Stimulated activated CD8-positive, alpha-beta memory T cell treated with anti-CD3 and anti-CD28 coated beads, Interleukin-2, amount 100 ng/mL, for 1 hour (primary cell): ENCODE measurements at places on chromosomes 11 and 22.

GRCh38 chr11:133343951-133344350 lies 188.3 kb downstream of the OPCML start:
- DNase-seq, result no peak

- no peak for DNase-seq
Measured at GRCh38 chr11:116694815-116695590, 77.8 kb downstream of the BUD13 start.

DNA sequence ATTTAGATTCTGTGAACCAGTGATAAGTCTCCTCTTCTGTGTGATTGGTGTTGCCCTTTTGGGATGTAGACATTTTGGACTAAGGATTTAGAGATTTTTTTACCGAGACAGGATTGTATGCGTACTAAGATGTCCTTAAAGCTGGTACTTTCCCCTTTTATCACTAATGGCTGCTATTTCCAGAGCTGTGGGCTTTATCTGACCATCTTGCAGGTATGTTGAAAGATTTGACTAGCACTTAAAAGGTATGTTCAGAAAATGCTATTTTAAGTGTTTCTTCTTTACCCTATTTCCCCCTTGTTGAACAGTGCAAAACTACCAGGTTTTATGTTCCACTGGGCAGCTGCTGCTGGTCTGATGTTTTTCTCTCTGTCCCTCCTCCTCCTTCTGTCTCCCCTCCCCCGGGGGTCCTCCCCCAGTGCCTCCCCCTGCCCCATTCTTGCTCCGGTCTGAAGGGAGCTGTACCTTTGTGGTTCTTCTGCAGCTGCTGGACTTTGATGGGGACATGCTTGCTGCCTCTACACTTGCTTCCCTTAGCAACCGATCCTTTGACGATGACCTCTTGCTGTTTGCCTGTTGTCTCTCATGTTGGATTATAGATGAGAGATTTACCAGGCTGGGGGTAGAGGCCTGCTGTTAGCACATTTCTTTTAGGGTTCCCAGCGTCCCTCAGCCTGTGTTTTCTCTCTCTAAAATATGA lies 59.6 kb downstream of the ZNRF3 start:
- DNase-seq, result no peak

DNA sequence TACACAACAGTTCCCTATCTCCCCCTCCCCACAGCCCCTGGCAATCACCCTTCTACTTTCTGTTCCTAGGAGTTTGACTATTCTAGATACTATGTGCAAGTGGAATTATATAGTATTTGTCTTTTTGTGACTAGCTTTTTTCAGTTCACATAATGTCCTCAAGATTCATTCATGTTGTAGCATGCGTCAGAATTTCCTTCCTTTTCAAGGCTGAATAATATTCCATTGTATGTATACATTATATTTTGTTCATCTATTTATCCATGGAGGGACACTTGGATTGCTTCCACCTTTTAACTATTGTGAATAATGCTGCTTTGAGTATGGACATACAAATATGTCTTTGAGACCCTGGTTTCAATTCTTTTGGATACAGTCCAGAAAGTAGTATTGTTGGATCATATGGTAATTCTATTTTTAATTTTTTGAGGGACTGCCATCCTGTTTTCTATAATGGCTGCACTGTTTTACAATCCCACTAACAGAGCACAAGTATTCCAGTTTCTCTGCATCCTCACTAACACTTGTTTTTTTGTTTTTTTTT lies 128.8 kb downstream of the ARHGAP42 start:
- DNase-seq, result no peak

- no peak for DNase-seq
Measured at GRCh38 chr11:47705721-47706120, 9.4 kb downstream of the AGBL2 start.

GRCh38 chr11:68122936-68123539 lies 1.9 kb upstream of the CHKA start:
- no peak for DNase-seq

DNA sequence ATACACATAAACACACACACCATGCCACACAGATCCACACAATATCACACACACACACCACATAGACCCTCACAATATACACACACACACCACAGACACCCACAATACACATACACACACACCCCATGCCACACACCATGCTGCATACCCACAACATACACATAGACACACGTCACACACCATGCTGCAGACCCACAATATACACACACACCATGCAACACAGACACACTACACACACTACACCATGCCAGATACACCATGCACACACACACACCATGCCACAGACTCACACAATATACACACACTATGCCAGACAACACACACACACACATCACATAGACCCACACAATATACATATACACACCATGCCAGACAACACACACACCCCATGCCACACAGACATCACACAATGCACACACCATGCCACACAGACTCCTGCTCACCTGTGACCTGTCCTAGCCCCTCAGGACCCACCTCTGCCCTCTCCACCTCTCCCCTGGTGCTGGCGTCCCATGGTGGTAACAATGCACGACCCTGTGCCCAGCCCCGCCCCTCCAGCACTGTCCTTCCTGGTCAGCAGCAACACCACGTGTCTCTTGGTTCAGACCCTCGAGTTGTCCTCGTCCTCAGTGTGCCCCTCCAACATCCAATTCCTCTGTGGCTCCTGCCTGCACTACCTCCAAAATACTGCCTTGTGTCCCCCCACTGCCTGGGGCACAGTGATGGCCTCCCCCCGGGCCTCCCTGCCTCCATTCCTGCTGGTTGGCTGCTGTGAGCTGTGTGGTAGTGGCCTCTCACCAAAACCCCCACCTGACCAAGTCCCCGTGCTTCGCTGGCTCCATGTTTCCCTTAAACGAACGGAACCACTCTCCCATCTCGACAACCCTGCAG lies 23.7 kb upstream of the RFPL3 start:
- no peak for DNase-seq

GRCh38 chr22:21443735-21444421 lies 23.3 kb upstream of the TMEM191C start:
- DNase-seq, result no peak

DNA sequence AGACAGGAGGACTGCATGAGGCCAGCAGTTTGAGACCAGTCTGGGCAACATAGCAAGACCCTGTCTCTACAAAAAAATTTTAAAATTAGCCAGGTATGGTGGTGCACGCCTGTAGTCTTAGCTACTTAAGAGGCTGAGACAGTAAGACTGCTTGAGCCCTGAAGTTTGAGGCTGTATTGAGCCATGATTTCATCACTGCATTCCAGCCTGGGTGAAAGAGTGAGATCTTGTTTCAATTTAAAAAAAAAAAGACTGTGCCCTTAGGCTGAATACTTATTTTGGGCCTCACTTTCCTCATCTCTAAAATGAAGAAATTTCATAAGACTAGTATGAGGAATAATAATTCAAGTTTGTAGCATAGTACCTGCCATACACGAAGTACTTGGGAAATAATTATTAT lies 6.9 kb downstream of the AQP11 start:
- no peak for DNase-seq

- no peak for DNase-seq
Measured at GRCh38 chr11:125701018-125701610, 20.5 kb upstream of the ACRV1 start.

- no peak for DNase-seq
Measured at GRCh38 chr11:19345848-19346681, 105.3 kb upstream of the E2F8 start.

DNA sequence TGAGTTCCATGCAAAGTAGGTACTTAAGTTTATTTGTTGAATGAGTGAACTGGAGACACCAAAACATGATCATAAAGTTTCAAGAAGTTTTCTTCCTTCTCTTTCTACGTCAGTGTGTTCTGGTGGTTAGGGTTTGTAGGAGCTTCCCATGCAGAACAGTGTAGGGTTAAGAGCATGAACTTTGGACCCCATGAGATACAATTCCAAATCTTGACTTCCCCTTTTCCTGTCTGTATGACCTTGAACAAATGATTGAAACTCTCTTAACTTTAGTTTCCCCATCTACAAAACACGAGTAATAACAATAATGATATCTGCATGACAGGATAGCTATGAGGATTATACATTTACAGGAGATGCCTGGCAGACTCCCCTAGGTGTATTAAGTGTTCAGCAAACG lies 41.0 kb upstream of the TENM4 start:
- DNase-seq, result no peak

DNA sequence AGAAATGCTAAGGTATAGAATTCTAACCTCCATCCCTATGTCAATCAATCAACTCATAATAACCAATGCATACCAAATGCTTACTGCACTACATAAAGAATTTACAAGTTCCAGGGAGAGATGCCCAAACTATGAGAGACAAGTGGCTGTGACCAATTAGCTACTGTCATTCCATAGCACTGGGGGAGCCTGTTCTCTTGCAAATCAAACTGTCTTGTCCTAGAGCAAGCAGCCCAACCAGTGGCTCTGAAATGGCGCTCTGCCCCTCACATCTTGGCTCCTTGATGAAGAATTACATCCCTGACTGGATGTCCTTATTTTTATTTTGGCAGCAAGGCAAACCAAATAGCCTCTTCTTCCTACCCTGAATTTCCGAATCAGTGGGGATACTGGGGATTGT lies 272.4 kb upstream of the SYN3 start:
- no peak for DNase-seq

- no peak for DNase-seq
Measured at GRCh38 chr22:36220451-36220921, 18.8 kb downstream of the APOL2 start.

GRCh38 chr11:16454289-16454863 lies 98.0 kb upstream of the SOX6 start:
- no peak for DNase-seq

DNA sequence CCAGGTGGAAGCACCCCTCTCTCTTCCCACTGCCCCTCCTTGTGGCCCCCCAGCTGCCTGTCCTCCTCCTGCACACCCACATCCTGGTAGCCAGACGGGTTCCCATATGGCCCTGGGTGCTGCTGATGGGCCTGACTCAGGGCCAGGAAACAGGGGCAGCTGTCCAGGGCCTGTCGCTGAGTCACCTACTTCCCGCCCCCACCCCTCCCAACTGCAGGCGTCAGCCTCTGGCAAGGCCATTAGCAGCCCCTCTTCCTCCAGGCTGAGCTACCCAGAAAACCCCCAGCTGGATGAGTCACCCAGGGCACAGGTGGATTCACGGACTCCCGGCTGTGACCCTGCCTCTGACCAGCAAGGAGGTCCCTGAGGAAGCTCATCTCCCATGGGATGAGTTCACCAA lies 6.9 kb upstream of the GAL start:
- DNase-seq, result no peak
